Stomach (tissue), 19 donors: ENCODE measurements at places on chromosomes 13 and 19. TPM values are rescaled to one million over a fixed set of nuclear protein-coding genes. Genes with fewer than 3 reads are reported as not detected.

SHISA7 gene
- total RNA-seq = not detected

SIN3B gene
- 49.9 TPM for total RNA-seq

GRCh38 chr19:29400917-29401711 lies 124.7 kb upstream of the VSTM2B start:
- no peak for DNase-seq

DNA sequence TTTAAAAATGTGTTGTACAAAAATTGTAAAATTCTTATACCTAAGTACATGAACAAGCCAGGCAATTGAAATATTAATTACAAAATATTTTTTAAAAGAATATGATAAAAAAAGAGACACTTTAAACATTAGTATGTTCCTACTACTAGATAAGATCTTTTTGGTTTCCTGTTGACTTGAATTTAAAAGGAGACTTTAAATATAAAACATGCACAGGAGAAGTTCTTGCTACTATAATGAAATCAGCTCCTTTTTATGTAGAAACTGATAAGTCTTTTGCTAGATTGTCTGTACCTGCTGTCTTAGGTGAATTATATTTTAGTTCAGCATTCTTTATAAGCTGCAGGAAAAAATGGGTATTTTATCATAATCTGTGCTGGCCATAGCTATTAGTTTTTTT lies 140.2 kb downstream of the TNFSF13B start:
- no peak for DNase-seq

GRCh38 chr19:42313840-42314755 lies 989 bp downstream of the TMEM145 start:
- no peak for DNase-seq

KATNAL1 gene
- total RNA-seq = 5.9 TPM

DNA sequence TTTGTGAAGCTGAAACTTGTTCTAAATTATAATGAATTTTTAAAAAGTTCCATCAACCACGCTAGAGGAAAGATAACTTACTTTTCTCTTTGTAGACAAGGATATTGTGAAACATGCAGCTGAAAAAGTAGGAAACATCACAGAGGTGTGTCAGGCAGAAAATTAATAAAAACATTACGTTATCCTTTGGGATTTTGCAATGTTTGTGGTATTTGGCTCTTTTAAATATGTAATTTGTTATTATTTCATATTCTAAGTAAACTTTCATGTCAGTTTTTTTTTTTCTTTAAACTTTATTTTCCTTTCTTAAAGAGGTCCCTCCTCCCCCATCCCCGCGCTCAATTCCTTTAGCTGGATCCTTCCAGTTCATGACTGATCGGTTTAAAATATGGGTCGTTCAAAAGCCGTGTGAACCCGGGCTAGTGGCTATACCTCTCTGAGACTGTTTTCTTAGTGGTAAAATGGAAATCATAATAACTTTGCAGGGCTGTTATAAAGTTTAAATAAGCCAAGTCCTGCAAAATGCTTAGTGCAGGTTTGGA lies 740 bp upstream of the CCDC61 start:
- DNase-seq = no peak

APLP1 gene
- total RNA-seq = 76.5 TPM

- DNase-seq = no peak
Measured at GRCh38 chr13:26619358-26619757, 61.9 kb downstream of the WASF3 start.

DNA sequence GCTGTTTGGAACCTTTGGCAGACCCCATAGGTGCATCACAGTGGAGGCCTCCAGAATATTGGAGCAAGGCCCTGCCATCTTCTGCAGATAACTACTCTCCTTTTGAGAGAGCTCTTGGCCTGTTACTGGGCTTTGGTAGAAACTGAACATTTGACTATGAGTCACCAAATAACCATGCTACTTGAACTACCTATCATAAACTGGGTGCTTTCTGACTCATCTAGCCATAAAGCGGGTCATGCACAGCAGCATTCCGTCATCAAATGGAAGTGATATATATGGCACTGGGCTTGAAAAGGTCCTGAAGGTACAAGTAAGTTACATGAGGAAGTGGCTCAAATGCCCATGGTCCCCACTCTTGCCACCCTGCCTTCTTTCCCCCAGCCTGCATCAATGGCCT lies 782.5 kb upstream of the SLITRK6 start:
- DNase-seq = no peak

DNA sequence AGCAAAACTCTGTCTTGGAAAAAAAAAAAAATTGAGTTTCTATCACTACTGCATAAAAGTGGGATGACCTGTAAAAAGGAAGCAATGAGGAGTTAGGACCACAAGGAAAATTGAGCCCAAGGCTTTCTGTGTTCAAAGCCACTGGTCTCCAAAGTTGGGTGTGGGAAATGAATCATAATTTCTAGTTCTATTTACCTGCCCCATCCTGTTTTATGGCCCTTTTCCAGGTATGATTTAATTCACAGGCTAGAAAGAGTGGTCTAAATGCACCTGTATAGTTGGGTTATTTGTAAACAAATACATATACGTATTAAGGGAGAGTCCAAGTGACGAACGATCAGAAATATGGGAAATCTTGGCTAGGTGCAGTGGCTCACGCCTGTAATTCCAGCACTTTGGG lies 5.9 kb upstream of the DCAF15 start:
- no peak for DNase-seq

- peak; percentile 60 for DNase-seq
Measured at GRCh38 chr19:52936151-52936953, 13.1 kb upstream of the ZNF888 start.

DNA sequence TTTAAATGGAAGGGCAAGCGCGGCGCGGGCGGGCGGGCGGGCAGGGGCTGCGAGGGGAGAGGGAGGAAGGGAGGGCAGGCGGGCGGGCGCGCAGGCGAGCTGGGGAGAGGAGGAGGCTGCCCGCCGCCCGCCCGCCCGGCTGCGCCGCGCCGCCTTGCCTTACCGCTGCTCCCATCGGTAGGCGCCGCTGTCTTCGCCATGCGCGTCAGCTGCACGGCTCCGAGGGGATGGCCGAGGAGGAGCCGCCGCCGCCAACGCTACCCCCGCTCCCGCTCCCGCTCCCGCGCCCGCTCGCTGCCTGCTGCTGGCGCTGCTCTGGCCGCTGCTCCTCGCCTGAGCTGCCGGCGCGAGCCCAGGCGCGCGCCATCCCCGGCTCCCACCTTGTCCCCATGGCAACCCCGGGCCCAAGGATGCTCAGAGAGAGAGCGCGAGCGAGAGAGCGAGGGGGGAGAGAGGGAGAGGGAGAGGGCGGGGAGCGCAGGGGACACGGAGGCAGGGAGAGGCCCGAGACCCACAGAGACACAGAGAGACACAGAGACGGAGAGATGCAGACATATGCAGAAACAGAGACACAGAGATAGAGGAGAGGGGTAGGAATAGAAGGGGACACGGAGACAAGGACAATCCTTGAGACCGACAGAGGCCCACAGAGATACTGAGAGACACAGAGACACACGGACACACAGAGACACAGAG lies 40.3 kb downstream of the DEDD2 start:
- peak; percentile 94 for DNase-seq

KIR2DL4 gene
- not detected for total RNA-seq

GRCh38 chr13:97986835-97987234 lies 33.4 kb downstream of the IPO5 start:
- no peak for DNase-seq

GRCh38 chr13:32116210-32116609 lies 84.6 kb downstream of the FRY start:
- DNase-seq = no peak

GRCh38 chr19:49553451-49554271 lies 25.9 kb downstream of the RCN3 start:
- peak; percentile 77 for DNase-seq

GRCh38 chr13:20526664-20527063 lies 1.0 kb upstream of the CRYL1 start:
- DNase-seq = no peak

ZNF700 gene
- 8.8 TPM for total RNA-seq

DNA sequence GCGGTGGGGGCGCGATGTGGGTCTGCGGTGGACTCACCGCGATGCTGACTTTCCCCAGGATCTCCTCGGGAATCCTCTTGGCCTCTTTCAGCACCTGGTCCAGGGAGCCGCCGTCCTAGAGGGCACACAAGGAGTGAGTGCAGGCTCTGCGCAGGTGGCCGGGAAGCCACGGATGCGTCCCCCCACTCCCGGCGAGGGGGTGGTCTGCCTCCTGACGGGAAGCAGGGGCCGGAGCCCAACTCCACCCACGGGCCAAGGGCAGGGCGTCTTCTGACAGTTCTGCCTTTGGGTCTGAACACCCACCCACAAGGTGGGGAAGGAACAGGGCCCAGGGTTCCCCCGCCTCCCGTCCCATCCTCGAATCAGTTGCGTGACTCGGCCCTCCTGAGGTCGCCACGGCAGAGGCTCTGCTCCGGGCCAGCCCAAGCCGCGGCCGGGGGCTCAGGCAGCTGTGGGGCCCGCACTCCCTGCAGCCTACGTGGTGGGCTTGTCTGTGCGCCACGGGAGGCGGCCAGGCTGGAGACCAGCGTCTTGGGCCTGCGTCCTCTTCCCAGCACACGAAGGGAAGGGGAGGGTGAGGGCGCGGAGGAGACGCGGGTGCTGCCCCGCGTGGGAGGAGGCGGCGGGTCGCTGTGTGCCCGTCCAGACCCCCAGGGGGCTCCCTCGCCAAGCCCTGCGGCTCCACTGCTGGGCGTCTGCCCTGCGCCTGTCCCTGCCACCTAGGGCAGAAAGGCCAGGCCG lies 21.4 kb downstream of the MAP2K2 start:
- DNase-seq = no peak

DNA sequence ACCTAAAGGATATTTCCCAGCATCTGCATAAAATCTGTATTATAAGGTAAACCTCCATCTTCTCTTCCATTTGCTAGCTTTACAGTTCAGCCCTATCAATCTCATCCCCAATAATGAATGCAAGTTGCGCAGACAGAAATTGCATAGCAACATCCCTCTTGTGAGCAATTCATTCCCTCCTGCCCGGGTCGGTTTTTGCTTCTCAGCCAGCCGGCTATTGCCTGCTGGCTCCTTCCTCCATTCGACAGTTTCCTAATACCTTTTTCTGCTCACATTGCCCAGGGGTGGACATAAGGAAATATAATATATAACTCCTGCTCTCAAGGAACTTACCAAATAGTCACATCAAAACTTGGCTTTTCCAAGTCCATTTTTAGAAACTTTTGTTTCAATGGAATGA lies 125.2 kb downstream of the FGF9 start:
- DNase-seq = no peak

ZNF888 gene
- 13.4 TPM for total RNA-seq

- DNase-seq = no peak
Measured at GRCh38 chr19:41309180-41310032, 566 bp upstream of the CCDC97 start.

DNA sequence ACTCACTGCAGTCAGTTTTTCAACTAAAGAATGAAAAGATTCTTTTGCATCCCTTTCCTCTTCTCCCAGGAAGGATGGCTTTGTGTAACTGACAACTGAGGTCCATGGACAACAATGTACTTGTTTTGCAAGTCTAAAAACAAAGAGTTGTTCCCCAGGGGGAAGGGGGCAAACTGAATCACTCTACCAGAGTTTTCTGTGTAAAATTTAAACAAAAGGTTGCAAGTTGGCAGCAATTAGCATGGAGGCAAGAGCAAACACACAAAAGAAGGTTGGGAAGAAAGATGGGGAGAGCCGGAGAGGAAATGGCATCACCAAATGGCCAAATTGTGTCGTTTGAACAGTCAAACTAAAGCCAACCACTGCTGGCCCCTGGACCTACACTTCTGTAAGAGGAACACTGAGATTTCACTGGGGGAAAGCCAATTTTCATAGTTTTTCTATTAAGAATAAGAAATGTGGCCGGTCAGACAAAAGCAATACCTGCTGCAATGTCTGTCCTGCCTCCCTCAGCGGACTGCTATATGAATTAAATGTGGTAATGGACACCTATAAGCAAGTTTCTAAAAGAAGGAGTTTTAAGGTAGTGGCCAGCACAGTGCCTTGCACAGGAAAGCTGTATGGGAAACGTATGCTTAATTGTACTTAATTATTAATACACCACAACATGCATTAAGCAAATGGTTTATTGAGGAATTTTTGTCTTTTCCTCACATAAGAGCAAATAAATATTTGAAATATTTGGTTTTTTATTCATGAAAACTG lies 16.1 kb upstream of the SACS start:
- no peak for DNase-seq

- DNase-seq = no peak
Measured at GRCh38 chr13:24784319-24784718, 20.4 kb downstream of the RNF17 start.

- no peak for DNase-seq
Measured at GRCh38 chr19:13693889-13694288, 70.4 kb upstream of the MRI1 start.

DNA sequence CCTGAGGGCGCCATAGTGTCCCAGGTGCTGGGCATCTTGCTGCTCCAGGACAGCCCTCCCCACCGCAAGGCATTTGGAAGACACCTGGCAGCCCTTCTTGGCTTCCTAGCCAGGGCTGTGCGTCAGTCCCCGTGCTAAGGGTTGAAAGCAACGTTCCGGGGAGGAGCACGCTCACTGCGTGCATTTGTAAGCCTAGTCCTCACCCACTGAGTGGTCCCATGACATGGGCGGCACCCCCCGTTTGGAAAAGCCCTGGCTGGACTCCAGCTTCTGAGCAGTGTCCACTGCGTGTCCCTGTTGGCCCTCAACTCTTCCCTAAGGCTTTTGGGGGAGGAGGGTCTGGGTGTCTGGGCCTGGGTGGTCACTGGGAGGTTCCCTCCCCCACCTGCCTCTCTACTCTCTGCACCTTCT lies 76.3 kb upstream of the GPR183 start:
- no peak for DNase-seq

- DNase-seq = no peak
Measured at GRCh38 chr13:45401314-45401713, 16.9 kb downstream of the SLC25A30 start.

DNA sequence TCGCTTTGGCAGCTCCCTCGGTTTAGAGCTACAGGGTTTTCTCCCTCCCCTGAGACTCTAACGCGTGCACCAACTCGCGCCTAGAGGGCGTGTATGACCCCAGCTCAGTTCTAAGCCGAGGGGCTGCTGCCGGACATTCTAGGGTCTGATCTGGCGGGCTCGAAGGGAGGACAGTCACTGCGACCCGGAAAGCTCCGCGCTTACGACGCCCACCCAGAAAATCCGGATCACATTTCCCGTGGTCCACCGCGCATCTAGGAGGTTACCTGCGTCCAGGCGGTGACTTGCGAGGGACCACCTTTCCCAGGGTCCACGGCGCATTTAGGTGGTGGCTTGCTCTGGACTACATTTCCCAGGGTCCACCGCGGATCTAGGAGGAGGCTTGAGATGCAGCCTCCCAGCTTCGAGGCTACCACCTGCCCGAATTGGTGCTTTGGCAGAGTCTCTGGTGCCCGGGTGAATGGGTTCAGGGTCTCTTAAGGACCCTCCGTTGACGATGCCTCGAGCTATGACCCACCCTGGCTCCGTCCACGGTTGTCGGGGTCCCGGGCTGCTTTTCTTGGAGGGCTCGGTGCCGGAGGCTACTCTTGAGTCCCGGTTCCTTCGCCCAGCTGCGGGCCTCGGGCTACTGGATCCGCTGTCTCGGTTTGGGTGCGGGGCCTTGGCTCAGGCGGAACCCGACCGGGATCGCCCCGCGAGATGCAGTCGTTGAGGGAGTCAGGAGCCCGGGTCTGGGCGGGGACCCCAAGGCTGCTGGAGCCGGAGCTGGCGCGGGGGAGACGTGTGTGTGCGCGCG lies 30.5 kb downstream of the ZNF146 start:
- DNase-seq = peak; percentile 70
